ENCODE measurements at places on chromosomes 13 and 19.

GRCh38 chr19:10190026-10190425 lies 4.7 kb downstream of the DNMT1 start:
- DNase-seq: no peak

GRCh38 chr19:277131-277530 lies 14.1 kb downstream of the PLPP2 start:
- DNase-seq: no peak

DNA sequence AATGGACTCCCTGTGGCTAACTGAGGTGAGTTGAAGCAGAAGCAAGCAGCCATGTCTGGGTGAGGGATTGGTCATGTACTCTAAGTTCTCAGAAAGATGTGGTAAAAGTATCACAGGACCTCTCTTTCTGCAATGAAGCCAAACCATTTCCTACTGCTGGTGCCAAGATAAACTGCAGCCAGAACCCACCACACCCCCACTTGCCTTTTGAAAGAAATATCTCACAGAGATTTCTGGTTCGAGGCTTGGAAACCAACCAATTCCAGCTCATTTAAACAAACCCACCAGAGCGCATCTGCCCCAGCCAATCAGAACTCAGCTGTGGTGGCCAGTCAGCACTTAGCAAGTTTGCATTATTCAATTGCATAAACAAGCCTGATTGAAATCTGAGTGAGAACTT lies 204.5 kb upstream of the ATXN8OS start:
- no peak for DNase-seq

- no peak for DNase-seq
Measured at GRCh38 chr19:56603829-56604228, 8.7 kb downstream of the ZNF71 start.

DNA sequence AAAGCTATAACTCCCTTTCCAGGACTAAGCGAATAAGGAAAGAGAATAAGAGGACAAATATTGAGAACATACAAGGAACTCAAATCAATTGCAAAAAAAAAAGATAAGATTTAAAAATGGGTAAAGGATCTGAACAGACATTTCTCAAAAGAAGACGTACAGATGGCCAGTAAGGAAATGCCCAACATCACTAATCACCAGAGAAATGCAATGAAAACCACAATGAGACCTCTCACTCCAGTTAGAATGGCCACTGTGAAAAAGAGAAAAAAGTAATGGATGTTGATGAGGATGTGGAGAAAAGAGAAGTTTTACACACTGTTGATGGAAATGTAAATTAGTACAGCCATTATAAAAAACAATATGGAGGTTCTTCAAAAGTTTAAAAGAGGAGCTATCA lies 63.8 kb downstream of the VWA8 start:
- DNase-seq: no peak

DNA sequence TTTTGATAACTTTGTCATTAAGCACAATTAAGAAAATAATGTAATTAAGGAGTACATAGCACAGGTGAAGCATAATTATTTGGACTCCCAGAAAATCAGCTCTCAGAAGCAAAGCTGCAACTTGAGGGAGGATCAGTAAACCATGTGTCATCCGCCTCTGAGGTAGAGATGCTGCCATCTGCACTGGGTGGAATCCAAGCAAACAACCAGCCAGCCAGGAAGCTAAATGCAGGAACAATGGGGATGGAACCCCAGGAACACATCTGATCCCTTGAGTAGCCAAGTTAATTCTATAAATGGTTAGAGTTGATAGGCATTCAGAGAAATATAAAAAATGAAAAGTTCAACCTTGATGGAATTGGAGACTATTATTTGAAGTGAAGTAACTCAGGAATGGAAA lies 520.2 kb downstream of the RFC3 start:
- no peak for DNase-seq

- DNase-seq: no peak
Measured at GRCh38 chr13:110070511-110071120, 236.3 kb downstream of the COL4A1 start.

DNA sequence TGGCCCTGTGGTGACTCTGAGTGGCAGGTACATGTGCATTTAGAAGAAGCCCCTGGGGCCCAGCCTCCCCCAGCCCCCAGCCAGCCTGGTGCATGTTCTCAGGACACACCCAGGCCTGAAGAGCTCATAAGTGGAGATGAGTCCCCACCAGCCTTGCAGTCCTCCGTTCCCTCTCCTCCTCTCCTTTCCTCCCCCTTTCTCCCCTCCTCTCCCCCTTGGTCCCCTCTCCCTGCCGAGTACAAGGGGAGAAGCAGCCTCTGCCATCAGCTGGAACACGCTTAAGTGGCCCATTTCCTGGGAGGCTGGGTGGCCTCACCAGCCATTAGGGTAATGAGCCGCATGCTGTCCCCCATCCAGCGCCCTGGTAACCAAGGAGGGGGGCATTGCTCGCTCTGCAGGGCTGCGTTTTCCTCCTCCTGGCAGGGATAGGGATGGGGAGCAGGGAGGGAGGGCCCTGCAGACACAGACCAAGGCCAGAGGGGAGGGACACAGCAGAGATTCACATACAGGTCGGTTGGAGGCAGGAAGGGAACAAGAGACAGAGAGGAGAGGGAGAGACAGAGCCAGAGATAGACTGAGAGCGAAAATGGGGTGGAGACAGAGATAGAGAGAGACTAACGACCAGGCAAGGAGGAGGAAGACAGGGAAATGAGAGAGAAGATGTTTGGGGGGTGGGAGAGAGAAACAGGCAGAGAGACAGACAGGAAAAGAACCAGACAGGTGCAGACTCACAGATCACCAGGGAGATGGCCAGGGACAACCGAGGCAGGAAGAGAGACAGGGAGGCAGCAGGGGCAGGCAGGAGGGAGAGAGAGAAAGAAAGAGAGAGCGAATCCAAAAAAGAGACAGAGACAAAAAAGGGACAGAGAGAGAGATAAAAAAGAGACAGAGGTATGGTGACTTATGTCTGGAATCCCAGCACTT lies 19.3 kb upstream of the DPP9 start:
- no peak for DNase-seq

GRCh38 chr19:56538761-56539263 lies at the start of gene ZFP28:
TSS of gene ZFP28 (plus strand) at chr19:56538948. CDS start at chr19:56539019, 71 bp downstream.
- DNase-seq: peak; percentile 62

- no peak for DNase-seq
Measured at GRCh38 chr13:104625201-104625600, 1559.0 kb upstream of the SLC10A2 start.

DNA sequence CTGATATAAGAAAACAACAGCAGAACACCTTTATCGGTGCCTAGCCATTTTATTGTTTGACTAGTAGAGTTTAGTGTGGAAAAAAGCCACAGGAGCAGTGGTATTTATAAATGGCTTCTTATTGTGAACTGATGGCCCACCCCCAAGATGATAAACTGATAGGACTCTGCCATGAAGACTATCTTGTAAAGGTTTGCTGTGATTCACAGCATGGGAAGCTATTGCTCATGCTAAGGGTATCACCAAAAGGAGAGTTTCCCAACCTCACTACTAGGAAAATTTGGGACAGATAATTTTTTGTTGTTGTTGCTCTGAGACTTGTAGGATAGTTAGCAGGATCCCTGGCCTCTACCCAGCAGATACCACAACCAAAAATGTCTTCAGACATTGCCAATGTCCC lies 12.0 kb upstream of the SLC7A1 start:
- DNase-seq: no peak

DNA sequence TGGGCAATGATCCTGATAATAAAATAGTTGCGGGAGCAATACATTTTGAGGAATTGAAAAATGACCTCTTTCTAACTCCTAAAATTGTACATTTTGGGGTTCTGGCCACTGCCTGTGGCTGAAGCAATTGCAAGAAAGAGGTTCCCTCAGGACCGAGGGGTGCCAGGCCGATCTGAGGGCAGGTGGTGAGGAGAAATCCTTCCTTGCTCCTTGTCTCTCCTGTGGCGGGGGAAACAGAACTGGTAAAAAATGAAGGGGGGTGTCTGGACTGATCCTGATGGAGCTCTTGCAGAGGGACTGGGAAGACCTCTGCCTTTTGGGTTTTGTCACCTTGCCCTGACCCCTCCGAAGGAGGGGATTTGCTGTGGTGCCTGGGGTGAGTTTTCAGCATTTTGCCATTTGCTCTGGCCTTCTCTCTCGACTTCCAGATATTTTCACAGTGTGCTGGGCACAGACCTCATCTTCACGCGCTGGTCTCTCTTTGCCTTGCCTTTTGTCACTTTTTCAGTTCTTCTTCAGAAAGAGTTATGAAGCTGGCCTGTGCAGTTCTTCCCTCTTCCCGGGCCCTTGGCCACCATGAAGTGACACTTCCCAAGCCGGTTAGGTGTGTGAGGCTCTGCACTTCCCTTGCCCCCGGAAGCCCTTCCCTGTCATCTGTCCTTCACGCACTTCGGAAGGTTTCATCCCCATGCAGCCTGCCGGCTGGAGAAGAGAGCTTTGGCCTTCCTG lies 22.2 kb downstream of the NFIX start:
- DNase-seq: no peak

DNA sequence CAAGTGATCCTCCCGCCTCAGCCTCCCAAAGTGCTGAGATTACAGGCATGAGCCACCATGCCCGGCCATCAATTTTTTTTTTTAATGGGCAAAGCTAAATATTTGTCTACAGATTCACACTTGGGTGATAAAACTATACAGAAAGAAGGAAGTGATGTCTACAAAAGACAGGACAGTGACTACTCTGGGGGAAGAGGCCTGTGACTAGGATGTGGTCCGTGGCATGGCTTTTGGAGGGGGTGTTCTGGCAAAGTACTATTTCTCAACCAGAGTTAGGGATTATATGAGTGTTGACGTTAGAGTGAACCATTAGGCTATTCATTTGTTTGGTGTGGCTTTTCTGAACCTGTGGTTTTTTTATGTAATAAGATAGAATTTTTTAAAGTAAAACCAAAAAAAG lies 42.7 kb downstream of the INSR start:
- DNase-seq: no peak

- no peak for DNase-seq
Measured at GRCh38 chr13:114122127-114122511, 10.3 kb downstream of the RASA3 start.

GRCh38 chr13:46345866-46346265 lies 41.2 kb downstream of the RUBCNL start:
- DNase-seq: no peak

DNA sequence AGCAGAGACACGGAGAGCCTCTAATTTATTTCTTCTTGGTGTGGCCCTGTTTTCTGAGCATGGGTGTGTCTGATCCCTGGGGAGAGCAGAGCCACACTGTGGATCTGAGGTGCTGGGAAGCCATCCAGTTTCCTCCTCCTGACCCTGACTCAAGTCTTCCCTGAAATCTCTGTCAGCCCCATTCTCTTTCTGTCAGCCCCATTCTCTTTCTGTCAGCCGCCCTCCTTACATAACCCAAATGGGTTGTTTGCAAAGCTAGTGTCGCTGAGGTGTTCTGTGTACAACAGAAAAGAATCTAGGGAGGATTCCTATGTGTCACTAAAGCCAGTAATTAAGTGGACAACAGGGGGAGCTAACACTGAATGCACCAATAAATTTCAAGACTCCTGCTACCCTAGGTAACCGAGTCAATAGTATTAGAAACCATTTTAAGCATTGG lies 50.2 kb downstream of the LRCH1 start:
- DNase-seq: no peak

- DNase-seq: no peak
Measured at GRCh38 chr13:32527151-32527550, 11.4 kb downstream of the N4BP2L2 start.

DNA sequence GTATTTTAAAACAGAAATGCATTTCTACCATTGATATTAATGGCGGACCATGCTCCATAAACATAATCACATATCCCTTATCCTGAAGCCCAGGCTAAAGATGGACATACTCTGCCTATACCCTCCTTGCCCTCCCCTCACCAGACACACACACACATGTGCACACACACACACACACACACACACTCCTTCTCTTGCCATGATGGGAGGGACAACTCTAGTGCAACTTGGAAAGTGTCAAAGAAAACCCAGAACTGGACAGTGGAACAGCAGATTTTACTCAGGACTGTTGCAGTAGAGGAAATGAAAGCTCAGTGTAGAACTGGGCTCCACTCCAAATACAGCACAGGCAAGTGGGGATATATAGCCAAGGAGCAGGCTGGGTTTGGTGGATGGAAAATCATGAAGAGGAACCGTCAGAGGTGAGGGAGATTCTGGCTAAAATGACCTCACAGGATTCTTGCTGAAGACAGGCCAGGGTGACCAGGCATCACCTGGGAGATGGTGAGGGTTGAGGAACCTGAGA lies 40.8 kb downstream of the TNFRSF19 start:
- DNase-seq: no peak

DNA sequence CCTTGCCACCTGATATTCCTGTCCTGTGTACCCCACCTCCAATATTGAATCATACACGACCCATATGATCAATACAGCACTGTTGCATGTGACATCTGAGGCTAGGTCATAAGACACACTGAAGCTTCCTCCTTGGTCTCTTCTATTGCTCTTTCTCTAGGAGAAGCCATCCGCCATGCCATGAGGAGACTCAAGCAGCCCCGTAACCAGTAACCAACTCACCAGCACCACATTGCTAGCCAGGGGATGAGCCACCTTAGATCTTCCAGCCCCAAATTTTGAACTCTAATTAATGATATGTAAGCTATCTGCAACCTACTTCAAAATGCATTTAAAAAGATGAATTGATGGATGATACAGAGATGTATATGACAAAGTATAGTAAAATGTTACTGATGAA lies 28.6 kb downstream of the ZNF557 start:
- no peak for DNase-seq

Data from stimulated activated CD8-positive, alpha-beta memory T cell treated with anti-CD3 and anti-CD28 coated beads, Interleukin-7, amount 100 ng/mL, for 48 hours (primary cell).